ENCODE measurements at places on chromosomes 7 and 10. TPM values are rescaled to one million over a fixed set of nuclear protein-coding genes. Genes with fewer than 3 reads are reported as not detected.

DNA sequence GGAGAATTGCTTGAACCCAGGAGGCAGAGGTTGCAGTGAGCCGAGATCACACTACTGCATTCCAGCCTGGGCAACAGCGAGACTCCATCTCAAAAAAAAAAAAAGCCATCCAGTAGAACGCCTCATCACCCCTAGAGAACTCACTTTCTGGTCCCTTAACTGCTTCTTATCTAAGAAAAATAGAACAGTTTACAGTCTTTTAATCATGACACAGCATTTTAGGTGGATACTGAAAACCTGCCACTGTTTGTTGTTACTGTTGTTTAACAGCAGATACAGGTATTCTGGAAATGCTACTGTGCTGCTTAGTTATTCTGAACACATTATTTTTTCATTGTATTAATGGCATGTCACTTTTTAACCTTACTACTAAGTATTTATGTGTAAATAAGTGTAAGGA lies 624.3 kb upstream of the GHITM start:
- no peaks in the 10 kb centered on the region for H3K36me3 ChIP-seq
- H3K27ac ChIP-seq, result no peak overlapping the region
- H3K4me1 ChIP-seq, result no peaks in the 10 kb centered on the region
- no peak for DNase-seq

The CCL26 gene
- total RNA-seq, result 0.88 TPM

GRCh38 chr7:1844336-1844950 lies 174.4 kb downstream of the ELFN1 start:
- no peak overlapping the region for H3K4me3 ChIP-seq
- no peak overlapping the region for H3K27ac ChIP-seq
- no peak for DNase-seq
- H3K36me3 ChIP-seq, result no peaks in the 10 kb centered on the region
- no peaks in the 10 kb centered on the region for H3K27me3 ChIP-seq

- DNase-seq, result no peak
- H3K4me1 ChIP-seq, result no peaks in the 10 kb centered on the region
- H3K27ac ChIP-seq, result no peak overlapping the region
Measured at GRCh38 chr10:122176232-122177213, 94.6 kb upstream of the BTBD16 start.

The RPEL1 gene
- not detected for total RNA-seq

DNA sequence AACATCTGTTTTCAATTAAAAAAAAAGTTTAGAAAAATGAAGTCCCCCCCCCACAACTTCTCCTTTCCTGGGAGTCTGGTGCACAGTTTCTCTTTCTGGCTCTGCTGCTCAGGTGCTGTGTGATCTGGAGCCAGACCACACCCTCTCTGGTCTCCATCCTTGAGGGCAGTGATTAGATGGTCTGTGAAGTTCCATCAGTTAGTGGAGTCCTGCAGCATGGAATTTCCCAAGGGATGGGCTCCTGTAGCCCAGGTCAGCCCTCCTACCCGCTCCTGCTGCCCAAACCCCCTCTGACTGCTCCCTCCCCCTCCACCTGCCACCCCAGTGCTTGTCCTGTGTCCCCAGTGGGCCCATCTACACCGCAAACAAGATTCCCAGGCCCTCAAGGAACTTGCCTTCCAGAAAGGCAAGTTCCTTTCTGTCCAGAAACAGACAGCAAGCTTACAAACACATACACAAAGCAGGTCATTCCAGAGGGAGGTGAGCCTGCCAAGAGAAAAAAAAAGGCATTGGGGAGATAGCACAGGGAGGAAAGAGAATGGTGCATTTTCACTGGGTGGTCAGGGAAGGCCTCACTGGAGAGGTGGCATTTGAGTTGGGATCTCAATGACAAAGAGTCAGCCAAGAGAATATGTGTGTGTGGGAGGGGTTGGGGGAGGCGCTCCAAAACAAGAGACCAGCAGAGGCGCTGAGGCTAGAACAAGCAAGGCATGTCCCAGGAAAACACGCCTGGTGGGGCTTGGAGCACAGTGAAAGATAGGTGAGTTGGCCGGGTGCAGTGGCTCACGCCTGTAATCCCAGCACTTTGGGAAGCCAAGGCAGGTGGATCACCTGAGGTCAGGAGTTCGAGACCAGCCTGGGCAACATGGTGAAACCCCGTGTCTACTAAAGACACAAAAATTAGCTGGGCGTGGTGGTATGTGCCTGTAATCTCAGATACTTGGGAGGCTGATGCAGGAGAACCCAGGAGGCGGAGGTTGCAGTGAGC lies 49.5 kb upstream of the SLC29A3 start:
- H3K27ac ChIP-seq, result no peak overlapping the region
- H3K36me3 ChIP-seq, result no peaks in the 10 kb centered on the region
- H3K4me1 ChIP-seq, result no peaks in the 10 kb centered on the region
- H3K27me3 ChIP-seq, result no peaks in the 10 kb centered on the region
- peak; percentile 79 for DNase-seq

Measured in kidney (tissue), 22 donors.